ENCODE measurements at places on chromosomes 2 and 18.
A peak's percentile ranks its signal among the peaks of the same experiment; 100 is the strongest.

DNA sequence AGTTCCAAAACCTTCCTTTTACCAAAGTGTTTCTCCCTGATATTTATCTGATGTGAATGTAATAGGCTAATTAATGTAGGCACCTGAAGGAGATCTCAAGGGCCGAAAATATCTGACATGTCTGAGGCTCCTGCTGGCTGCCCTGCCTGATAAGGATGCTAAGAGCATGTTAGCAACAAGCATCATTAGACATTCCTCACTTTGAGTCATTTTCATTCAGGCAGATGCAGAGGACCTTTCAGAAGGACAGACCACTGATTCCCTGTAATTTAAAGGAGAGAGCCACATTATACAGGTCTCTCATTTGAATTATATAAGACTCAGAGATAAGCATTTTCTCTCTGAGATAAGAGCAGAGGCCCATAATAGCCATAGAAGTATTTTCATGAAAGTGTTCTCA is 222.4 kb upstream of the NCKAP5 start:
- no peak for DNase-seq

GRCh38 chr18:74541703-74542555 is 7.6 kb downstream of the CNDP1 start:
- DNase-seq: no peak

GRCh38 chr2:37890893-37891495 is 34.1 kb upstream of the RMDN2 start:
- DNase-seq: peak; percentile 40

- DNase-seq: no peak
These were observed 65.1 kb upstream of the RPRM start for GRCh38 chr2:153543635-153544071.

GRCh38 chr2:47023332-47023731 is 107.7 kb upstream of the MCFD2 start:
- no peak for DNase-seq
